ENCODE measurements at places on chromosomes 6 and 20.

DNA sequence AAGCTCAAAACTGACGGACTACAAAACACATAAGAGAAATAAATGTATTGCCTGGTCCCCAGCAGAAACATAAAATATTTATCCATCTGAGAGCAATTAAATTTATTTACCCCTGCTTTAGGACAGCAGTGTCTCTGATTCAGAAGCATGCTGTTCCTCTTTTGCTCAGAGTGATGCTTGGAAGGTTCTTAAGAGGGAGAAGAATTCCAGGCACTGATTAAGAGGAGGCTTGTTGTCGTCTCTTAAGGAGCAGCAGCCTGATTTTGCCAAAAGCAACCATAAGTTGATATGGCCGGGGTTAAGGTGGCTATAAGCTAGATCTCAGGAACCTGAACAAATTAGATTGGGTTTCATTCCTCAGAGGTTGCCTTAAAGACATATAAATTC is 25.8 kb downstream of the CAP2 start:
- peak; percentile 32 for DNase-seq

GRCh38 chr20:11894062-11894461 is 23.6 kb upstream of the BTBD3 start:
- no peak for DNase-seq

DNA sequence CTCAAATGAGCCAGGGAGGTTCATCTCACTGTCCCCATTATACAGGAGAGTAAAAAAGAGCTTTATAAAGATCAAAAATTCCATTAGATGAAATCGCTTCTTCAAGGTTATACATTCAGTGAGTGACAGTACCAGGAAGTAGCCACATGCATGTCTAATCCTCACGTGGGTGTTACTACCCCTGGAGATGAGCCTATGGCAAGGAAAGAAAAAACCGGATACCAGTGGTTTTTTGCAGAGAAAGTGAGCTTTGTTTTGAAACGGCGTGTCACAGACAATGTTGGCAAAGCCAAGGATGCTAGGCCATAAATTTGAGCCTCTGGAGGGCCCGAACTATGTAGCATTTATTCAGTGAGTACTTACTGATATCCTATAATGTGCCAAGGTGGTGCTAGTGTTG is 215.0 kb upstream of the RIN2 start:
- DNase-seq = no peak

GRCh38 chr6:18328540-18328939 is 58.6 kb upstream of the RNF144B start:
- no peak for DNase-seq

GRCh38 chr6:30211899-30212298 is 1.3 kb downstream of the TRIM26 start:
- DNase-seq = no peak

DNA sequence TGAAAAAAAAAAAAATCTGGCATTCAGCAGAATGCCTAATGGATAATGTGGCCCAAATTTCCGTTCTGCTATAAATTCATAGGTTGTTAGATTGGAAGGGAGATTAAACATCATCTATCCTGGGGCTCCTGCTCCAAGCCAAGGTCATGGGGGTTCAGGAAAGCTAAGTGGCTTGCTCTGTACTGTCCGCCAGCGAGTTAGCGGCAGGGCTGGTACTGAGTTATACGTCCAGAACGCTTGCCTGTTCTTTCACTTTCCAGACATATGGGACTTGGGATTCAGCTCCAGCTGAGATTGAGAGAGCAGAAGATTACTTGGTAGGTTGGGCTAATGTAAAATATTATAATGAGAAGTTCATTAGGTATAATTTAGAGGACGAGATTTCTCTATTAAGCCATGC is 858 bp downstream of the RWDD1 start:
- peak; percentile 45 for DNase-seq

DNA sequence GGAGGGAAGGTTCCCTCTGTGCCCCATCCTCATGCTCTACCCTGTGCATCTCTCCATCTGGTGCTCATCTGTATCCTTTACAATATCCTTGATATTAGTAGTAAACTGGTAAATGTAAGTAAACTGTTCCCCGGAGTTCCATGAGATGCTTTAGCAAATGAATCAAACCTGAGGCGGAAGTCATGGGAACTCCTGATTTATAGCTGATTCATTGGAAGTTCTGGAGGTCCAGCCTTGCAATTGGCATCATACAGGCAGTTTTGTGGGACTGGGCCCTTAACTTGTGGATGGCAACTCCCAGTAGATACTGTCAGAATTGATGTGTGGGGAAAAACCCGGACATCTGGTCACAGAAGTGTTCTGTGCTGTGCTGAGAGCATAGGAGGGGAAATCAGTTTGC is 11.2 kb upstream of the SLC22A2 start:
- no peak for DNase-seq

DNA sequence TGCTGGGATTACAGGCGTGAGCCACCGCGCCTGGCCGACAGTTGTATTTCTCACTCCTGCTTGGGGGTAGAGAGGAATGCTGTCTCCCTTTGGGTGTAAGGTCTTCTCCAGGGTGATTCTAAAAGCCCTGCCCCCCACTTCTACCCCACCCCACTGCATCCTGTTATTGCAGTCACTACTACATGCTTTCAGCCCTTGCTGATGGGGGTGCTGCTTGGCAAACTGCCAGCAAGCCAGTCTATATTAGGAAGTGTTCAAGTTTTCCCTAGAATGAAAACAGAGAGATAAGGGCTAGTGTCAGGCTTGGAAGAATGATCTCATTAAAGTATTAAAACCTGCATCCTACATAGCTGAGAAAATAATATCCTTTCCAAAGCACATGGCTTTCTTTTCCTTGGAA is 31.3 kb downstream of the TTI1 start:
- no peak for DNase-seq

GRCh38 chr20:53708129-53708968 is 114.7 kb upstream of the ZNF217 start:
- peak; percentile 22 for DNase-seq

DNA sequence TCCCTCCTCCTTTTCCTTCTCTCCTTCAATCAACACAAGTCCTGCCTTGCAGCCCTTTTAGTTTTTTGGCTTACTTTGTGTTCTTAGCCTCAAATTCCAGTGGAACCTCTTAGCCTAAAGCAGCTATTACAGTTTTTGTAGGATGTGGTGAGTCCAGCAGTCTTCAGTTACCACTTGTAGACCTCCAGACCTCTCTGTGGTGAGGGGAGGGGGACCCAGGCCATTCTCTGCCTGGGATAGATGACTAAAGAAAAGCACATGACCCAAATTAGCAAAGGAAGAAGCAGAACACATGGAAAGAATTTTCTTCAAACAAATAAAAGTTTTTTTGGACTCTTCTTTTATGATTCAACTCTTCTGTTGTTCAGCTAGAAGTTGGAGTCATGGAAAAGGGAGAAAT is 246.5 kb downstream of the HAO1 start:
- DNase-seq = no peak

GRCh38 chr6:154661768-154662167 is 71.4 kb upstream of the SCAF8 start:
- no peak for DNase-seq
